HS-5 (cell line): ENCODE measurements at places on chromosomes 1 and 21.

GRCh38 chr21:29449306-29449950 is 150.7 kb downstream of the BACH1 start:
- DNase-seq = no peak

DNA sequence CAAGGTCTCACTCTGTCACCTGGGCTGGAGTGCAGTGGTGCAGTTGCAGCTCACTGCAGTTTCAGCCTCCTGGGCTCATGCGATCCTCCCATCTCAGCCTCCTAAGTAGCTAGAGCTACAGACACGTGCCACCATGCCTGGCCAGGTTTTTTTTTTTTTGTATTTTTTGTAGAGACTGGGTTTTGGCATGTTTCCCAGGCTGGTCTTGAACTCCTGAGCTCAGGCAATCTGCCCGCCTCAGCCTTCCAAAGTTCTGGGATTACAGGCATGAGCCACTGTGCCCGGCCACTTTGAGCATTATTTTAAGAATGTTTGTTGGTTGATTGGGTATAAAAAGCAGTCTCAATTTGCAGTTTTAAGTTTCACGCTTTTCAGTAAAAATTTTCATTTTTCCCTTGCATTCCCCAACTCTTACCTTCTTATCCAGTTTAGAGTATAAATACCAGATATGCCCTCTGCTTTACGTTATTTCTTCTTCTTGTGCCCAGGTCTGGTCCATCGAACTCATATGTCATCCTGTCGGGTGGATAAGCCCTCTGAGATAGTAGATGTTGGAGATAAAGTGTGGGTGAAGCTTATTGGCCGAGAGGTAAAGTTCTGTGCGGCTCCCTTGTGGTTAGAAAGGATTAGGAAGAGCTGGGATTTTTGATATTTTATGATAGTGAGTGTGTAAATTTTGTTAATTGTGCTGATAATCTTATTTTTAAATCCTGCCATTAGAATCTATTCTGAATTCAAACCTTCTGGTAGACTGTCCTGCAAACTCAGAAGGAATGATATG is 36.0 kb downstream of the FABP3 start:
- DNase-seq = no peak

DNA sequence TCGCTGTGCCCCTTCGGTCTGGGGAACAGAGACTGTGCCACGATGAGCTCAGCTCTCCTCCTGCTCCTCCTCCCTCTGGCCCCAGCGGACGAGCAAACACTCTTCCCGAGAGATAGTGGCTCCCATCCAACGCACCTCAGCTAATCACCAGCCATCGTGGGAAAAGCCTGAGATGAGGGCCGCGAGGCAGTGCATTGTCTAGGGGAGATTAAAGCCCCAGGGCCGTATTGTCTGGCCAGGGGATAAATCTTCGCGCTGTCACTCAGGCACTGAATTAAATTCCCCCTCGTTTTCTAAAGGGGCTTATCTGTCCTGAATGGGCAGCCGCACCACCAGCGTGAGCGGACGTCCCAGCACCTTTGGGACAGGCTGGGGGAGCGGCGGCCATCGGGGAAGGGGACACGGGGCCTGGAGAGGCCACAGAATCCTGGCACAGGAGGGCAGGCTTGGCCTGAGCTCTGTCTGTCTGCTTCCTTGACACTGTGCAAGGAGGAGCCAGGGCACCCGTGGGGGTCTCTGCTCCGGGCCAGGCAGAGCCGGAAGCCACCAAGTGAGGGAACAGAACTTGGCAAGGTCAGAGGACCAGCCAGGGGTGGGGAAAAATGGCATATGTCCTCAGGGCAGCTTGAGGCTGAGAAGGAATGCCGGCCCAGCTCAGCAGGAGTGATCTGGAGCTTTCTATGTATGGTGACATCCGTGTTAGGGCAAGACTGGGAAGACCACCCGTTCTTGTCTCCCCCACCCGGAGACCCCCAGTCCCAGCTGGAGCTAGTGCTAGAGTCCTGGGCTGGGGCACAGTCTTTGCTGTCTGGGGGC is 32.3 kb downstream of the PRDM16 start:
- no peak for DNase-seq

DNA sequence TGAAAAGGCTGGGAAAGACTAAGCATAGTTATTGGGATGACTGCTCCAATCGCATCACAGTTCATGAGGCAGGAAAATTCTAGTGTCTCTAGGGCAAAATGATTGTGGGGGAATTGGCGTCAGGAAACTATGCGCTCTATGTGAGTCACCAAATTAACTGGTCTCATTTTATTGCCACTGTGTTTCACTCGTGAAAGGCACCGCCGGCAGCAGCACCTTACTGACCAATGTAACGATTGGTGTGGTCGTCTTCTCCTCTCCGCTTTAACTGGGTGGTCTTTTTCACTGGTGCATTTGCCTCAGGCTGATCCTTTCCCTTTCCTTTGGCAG is 83.5 kb downstream of the SPAG17 start:
- no peak for DNase-seq
